ENCODE measurements at places on chromosomes 1 and 21. TPM values are rescaled to one million over a fixed set of nuclear protein-coding genes. Genes with fewer than 3 reads are reported as not detected.

The ABCA4 gene
- 0.05 TPM for polyA plus RNA-seq

- no peak for DNase-seq
These were observed 2.5 kb downstream of the RIIAD1 start for GRCh38 chr1:151723726-151724370.

- no peak for DNase-seq
These were observed 2.7 kb downstream of the HIVEP3 start for GRCh38 chr1:41915786-41916571.

- no peak for DNase-seq
These were observed 16.6 kb upstream of the ATP2B4 start for GRCh38 chr1:203609979-203610493.

DNA sequence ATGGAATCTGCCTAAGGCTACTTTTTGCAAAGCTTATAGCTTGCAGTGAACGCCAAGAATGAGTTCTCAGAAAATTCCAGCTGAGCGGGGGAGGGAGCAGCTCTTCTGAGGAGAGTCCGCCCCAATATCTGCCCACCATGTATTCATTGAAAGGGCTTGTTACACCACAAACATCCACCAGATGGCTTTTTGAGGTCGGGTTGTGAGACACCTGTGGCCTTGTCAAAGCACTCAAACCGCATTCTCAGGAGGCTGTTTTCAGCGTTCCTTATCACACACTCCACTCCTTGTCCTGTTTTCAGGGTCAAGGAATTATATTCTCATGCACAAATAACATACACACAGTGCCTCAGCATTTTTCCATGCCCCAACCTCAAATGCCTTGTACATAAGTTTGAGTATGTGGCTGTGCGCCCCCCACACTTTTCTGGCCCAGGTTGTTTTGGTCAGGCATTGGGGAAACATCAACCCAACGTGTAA lies 3.9 kb upstream of the C4BPB start:
- peak; percentile 75 for DNase-seq

GRCh38 chr1:156407344-156407743 lies 38.3 kb downstream of the RHBG start:
- DNase-seq = no peak

DNA sequence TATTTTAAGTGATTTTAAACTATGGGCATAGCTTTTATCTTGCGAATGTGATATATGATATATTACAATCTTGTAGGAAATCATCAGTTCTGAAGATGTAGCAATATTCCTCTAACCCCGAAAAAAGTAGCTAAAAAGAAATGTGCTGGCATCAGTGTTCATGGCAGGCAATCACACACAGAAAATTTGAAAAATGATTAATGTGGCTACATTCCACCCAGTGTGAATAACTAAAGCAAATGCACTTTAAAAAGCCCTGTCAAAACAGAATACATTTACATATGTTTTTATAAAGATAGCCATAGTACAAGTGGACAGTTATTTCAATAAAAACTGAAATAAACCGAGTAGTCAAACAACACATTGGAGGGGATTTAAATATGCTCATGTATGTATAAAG lies 260.2 kb downstream of the HHAT start:
- no peak for DNase-seq

The C1orf105 gene
- not detected for polyA plus RNA-seq

The ACTN2 gene
- polyA plus RNA-seq = not detected

The GBP5 gene
- polyA plus RNA-seq = not detected

DNA sequence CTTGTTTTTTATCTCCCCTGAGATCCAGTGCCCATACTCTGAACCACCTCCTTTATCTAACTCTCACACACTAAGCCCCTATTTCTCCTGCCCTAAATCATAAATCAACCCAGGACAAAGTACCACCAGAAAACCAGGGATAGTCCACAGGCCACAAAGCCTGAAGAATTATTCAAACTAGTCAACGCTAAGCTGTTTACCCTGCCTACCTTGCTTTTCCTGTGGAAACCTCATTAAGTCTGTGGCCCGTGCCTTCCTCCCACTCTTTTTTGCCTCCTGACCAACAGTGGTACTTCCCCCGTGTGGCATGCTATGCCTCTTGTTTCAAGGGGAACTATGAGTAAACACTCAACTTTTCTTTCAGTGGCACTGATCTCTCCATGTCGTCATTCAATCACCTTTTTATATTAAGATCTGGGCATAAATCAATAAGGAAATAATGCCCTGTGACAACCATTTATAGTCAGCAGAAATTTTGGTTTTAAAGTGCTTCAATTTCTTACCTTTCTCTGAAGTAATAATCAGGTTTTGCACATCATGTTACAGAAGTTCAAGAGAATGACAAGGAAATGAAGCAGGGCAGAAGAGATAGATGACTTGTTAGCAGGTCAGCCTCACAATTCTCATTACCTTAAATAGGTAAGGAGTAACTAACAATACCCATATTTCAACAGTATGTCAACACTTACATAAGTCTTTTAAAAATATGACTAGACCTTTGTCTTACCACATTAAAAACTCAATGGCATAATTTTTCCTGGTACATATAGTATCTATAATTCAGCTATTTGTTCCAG lies 32.1 kb downstream of the EYA3 start:
- no peak for DNase-seq

The COL24A1 gene
- polyA plus RNA-seq = 0.04 TPM
